GF-D8 (cell line): ENCODE measurements at places on chromosomes 2 and 18.

DNA sequence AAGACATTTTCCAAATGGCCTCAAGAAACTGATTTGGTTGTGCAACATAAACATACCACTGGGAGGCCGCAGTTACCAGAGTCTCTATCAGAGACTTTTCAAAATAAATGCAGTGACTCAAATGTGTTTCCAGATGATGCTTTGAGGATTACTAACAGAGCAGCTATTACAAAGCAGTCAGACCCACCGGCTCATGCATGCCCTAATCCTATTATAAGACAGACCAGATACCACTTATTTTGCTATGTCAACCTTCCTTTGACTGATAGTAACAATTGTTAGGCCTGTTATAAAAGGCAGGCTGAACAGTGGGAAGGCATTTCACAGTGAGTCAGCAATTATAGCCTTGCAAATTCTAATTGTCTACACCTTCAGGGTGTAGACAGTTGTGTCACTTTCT lies 217.7 kb downstream of the LRRTM1 start:
- DNase-seq, result no peak

DNA sequence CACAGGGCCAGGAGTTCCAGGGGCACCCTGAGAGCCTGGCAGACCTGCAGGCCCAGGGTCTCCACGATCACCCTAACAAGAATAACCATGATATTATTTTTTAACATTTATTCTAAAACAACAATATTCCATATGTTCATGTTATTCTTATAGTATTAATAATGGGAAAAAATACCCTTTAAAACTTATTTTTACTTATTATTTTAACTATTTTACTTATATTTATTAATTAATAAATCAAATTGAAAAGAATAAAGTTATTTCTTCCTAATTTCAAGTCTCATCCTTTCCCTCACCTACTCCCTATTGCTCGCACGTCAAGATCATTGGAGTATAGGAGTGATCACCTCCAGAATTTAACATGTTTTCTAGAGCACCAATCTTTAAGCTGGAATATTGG lies 71.7 kb downstream of the COL3A1 start:
- no peak for DNase-seq

DNA sequence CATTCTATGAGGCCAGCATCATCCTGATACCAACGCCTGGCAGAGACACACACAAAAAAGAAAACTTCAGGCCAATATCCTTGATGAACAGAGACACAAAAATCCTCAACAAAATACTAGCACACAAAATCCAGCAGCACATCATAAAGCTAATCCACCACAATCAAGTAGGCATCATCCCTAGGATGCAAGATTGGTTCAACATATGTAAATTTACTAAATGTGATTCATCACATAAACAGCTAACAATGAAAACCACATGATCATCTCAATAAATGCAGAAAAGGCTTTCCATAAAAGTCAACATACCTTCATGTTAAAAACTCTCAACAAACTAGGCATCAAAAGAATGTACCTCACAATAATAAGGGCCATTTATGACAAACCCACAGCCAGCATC lies 65.3 kb downstream of the WDPCP start:
- DNase-seq, result no peak

GRCh38 chr18:72372076-72372475 lies 172.1 kb downstream of the CBLN2 start:
- DNase-seq, result no peak

GRCh38 chr2:58089081-58089480 lies 42.5 kb downstream of the VRK2 start:
- DNase-seq, result no peak

- DNase-seq, result no peak
Observed at GRCh38 chr2:72439892-72440291, 292.2 kb upstream of the CYP26B1 start.

GRCh38 chr2:148645539-148646230 lies 1.1 kb downstream of the EPC2 start:
- peak; percentile 72 for DNase-seq

DNA sequence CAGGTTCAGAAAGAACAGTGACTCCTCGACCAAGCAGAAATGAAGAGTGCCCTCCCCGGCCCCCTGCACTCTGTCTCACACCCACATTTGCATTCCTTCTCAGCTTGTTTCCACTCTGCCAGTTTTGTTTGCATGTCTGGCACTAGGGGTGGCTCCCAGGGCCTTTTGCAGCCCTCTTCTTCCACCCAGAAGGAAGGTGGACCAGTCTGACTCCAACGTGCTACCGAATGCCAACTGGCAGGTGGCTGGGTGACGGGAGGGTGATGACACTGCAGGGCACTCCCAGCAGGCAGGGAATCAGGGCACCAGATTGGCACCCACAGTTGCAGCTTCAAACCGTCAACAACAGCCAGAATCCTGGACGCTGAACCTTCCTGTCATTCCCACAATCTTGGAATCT lies 371.1 kb downstream of the TXNL1 start:
- no peak for DNase-seq

DNA sequence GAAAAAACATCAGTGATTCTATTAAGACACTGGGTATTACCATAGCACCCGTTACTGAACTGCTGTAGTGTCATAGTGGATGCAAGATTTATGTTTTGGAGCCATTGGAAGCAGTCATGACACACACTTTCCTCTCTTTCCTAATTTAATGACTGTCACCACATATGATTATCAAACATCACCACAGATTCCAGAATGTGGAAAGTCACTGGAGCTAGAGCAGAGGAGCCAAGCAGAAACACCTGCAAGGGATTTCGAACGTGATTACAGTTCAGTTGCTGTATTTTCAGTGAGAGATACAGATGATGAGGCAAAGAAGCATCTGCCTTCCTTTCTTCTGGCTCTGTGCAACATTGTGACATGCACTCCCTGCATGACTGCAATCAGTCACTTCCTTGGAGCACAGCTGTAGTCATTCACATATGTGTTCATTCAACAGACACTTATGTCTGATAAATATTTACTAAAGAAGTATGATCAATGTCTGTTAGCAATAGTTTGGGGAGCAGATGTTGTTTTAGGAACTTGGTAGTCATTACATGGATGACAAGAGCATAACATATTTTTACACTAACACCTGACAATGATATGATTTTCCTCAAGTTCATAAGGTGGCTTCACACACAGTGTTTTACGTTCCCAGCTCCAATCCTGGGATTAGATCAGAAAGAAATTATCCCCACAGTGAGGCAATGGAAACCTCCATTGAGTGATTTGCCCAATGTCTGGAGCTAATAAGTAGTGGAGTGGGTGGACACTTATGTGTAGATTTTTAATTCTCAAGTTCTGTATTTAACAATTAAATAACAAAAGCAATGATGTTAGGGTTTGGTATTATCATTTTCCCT lies 416.6 kb downstream of the PLCL1 start:
- no peak for DNase-seq

GRCh38 chr18:70256994-70257393 lies 31.9 kb upstream of the SOCS6 start:
- DNase-seq, result no peak

GRCh38 chr2:44347526-44347925 lies 13.8 kb downstream of the PREPL start:
- DNase-seq, result no peak

DNA sequence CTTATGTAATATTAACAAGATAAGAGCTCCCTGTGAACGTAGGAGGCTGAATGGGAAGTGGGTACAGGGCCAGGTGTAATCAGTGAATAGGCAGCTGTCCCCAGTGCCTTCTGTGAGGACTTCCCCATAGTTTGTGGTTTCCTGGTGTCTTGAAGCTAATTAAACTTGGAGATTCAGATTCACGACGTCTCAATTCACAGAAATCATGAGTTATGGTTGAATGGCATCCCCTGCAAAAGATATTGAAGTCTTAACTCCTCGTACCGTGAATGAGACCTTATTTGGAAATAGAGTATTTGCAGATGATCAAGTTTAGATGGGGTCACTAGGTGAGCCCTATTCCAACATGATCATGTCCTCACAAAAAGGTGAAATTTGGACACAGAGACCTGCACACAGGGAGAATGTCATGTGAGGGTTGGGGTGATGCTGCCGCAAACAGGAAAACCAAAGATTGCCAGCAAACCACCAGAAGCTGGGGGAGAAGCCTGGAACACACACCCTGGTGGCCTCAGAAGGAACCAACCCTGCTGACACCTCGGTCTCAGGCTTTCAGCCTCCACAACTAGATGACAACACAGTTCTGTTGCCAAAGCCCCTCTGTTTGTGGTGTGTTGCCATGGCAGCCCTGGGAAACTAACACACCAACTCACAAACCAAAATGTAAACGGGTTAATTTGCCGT lies 13.2 kb downstream of the ARL4C start:
- peak; percentile 82 for DNase-seq

GRCh38 chr18:55795101-55795669 lies 207.2 kb upstream of the TCF4 start:
- DNase-seq, result no peak

- no peak for DNase-seq
Observed at GRCh38 chr18:51666763-51667191, 469.3 kb upstream of the MEX3C start.

GRCh38 chr2:109148991-109149645 lies 20.1 kb downstream of the SH3RF3 start:
- DNase-seq, result no peak

- DNase-seq, result no peak
Observed at GRCh38 chr18:51257150-51257549, 59.7 kb upstream of the MEX3C start.
